ENCODE measurements at places on chromosomes 3 and 15.

DNA sequence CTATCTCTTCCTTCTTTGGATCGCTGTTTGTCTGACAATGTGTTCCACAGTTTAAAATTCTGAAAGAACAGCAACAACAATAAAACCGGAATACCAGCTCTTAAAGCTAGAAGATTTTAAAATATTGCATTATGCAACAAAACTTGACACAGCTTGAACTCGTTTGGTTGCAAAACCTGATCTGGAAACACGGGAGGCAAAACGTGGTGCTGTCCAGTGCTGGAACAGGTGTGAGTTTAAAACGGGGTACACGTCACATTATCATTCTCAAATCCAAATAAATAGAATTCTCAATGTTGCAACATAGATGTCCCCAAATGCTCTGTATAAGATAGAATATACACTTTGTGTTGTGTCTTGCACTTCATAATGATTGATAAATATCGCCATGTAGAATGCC lies 110.9 kb upstream of the LYSMD4 start:
- DNase-seq, result no peak

DNA sequence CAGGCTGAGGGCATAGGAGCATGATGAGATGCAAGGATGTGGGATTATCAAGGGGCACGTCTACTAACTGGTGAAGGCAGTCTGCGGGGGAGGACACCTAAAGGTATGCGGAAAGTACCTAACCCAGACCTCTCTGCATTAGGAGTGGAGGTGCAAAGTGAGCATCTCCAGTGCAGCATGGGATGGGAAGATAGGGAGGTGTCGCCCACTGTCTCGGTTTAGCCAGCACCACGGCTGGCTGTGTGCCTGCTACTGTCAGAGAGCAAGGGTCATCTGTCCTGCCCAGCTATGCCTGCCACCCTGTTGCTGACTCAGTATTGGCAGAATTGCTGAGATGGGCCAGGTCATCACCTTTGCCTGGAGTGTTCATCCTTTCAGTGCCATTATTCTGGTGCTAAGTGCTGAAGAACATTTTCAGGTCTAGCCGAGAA lies 40.1 kb downstream of the OXNAD1 start:
- DNase-seq, result peak; percentile 37

- DNase-seq, result no peak
Measured at GRCh38 chr3:100928638-100929428, 64.4 kb downstream of the ABI3BP start.

DNA sequence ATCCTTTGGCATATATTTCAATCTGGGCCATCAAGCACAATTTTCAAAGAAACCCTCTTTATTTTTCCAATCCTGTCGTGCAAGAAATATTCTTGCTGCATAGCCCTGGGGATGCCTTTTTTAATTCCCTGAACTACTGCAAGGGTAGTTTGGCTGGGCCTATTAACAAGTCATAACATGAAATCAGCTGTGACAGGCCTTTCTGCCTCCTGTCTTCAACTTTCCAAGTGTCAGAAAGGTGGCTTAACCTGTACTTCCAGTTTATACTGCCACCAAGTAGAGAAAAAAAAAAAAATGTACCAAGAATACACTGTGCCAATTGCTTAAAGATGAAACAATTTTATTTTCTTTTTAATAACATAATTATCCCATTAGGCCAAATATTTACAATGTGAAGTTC lies 32.4 kb upstream of the SPPL2A start:
- DNase-seq, result no peak

DNA sequence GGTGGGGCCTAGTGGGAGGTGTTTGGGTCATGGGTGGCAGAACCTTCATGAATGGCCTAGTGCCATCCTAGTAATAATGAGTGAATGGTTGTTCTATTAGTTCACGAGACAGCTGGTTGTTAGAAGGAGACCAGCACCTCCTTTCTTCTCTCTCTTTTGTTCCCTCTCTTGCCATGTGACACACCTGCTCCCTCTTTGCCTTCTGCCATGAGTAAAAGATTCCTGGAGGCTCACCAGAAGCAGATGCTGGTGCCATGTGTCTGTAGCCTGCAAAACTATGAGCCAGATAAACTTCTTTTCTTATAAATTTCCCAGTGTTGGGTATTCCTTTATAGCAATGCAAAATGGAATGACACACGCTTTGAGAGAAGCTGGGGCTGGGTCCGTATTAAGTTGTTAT lies 89.0 kb upstream of the SLC4A7 start:
- DNase-seq, result no peak

DNA sequence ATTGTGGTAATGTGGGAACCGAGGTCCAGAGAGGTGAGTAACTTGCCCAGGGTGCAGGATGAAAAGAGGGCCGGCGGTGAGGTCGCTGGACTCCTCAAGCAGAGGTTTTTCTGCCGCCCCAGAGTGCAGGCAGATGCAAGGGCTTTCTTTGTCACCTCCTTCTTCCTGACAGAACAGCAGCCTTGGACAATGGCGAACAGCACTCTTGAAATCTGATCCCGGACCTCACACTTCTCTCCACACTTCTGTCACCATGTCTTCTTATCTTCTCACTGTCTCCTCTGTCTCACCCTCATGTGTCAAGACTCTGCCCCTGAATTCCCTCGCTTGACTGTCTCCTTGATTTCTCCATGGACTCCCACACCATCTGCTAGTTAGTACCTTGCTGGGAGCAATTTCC lies 15.4 kb upstream of the VPS8 start:
- DNase-seq, result no peak

GRCh38 chr3:152459118-152459515 lies 190.4 kb downstream of the MBNL1 start:
- DNase-seq, result no peak

DNA sequence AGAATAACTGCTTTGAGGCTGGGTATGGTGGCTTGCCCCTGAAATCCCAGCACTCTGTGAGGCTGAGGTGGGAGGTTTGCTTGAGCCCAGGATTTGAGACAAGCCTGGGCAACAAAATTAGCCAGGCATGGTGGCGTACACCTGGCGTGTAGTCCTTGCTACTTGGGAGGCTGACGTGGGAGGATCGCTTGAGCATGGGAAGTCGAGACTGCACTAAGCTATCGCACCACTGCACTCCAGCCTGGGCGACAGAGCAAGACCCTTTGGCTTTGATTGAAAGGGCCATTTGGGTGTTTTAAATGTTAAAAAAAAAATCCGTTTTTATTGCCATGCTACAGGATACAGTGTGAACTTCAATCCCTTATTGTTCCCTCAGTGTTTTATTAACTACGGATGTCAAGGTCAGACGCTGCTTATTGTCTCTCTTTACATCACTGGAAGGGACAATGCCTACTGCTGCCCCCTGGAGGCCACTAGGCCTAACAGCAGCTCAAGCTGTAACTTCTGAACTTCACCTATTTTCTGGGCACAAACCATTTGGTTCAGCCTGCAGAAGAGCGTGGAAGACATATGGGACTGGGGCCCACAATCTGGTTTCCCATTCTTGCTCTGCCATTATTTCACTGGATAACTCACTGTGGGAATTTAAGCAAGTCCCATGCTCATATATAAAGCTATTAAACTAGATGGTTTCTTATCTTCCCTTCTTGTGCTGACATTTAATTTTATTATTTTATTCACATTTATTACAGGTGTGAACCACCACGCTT lies 15.3 kb upstream of the IREB2 start:
- DNase-seq, result peak; percentile 80

- no peak for DNase-seq
Measured at GRCh38 chr3:97872525-97873042, 50.8 kb downstream of the CRYBG3 start.

- no peak for DNase-seq
Measured at GRCh38 chr3:73581134-73581846, 43.5 kb downstream of the PDZRN3 start.

DNA sequence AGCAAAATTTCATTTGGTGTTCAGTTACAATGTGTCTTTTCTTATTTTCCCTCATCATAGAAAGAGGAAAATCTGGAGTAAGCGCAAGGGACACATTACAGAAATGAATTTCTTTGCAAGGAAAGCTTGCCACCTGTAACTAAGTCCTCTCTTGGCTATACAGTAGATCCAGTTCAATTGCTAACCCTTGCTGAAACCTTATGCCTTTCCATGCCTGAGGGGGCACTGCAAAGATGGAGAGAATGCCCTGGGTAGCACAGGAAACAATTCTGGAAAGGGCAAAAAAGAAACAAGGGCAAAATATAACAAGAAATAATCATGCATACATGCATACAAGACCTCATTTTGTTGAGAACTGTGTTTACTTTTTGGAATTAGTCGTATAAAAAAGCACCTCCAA lies 4.3 kb downstream of the CADM2 start:
- no peak for DNase-seq

DNA sequence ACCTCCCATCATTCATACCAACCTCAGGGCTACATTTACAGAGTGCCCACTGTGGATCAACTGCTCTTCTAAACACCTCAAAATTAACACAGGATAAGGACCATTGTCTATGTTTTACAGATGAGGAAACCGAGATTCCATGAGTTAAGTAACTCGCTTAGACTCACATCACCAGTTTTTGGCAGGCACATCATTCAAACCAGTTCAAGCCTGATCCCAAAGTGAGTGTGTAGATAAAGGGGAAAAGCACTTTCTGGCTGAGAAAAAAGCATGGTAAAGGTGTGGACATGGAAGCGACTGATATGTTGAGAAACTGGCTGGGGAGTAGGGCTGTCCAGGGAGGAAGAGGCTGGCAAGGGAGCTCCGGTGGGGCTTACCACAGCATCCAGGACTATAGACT lies 193.7 kb upstream of the RORA start:
- DNase-seq, result no peak

- no peak for DNase-seq
Measured at GRCh38 chr15:89814112-89814742, 425 bp downstream of the ANPEP start.

- no peak for DNase-seq
Measured at GRCh38 chr3:126907557-126907956, 75.4 kb upstream of the PLXNA1 start.

GRCh38 chr15:66394915-66395314 lies 8.2 kb downstream of the MAP2K1 start:
- DNase-seq, result no peak

GRCh38 chr3:32157600-32158264 lies 51.3 kb downstream of the GPD1L start:
- DNase-seq, result no peak

DNA sequence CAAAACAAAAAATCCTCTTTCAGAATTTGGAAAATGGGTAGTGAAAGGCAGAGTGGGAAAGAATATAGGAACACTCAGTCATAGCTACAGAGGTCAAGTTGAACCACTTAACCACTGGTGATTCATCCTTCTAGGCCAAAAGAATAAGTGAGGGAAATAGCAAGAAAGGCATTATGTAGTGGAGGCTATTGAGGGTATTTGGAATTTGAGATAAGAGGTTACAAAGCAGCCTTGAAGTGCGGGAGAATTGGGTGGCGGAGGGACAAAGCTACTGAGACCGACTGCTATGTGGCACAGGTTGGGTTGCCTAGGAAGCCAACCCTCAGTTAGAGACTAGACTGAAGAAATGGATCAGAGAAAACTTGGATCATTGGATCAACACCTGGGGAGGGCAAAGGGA lies 109.5 kb downstream of the SYNPR start:
- DNase-seq, result no peak

DNA sequence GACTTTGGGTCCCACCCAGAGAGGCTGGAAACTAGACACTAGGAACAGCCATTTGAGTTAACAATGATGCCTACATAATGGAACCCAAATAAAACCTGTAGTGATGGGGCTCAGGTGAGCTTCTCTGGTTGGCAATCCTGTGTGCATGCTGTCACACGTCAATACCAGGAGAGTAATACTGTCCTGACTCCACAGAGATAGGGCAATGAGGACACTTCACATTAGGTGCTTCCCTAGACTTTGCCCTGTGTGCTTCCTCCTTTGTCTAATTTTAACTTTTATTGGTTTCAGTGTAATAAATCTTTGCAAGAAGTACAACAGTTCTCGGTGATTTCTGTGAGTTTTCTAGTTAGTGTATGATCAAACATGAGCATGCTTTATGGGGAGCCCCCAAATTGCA lies 281.8 kb upstream of the ARRDC4 start:
- DNase-seq, result no peak

GRCh38 chr15:70308735-70309434 lies 211.2 kb upstream of the TLE3 start:
- DNase-seq, result no peak

DNA sequence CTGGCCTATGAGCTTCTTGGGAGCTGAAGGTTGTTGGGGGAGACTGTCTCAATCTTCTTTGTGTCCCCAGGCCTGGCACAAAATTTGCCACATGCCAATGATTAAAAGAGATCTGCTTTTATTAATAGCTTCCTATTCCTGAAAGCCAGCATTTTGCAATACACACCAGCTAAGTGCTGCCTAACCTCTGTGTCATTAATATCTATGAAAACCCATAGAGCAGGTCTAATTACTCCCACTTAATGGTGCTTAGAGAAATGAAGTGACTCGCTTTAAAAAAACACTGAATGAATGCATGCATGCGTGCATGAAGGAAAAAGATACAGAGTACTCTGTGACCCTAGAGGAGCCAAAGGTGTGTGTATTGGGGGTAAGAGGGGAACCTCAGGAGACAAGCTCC lies 55.0 kb downstream of the SLC6A1 start:
- no peak for DNase-seq

GRCh38 chr3:98986073-98986472 lies 84.6 kb upstream of the DCBLD2 start:
- no peak for DNase-seq

DNA sequence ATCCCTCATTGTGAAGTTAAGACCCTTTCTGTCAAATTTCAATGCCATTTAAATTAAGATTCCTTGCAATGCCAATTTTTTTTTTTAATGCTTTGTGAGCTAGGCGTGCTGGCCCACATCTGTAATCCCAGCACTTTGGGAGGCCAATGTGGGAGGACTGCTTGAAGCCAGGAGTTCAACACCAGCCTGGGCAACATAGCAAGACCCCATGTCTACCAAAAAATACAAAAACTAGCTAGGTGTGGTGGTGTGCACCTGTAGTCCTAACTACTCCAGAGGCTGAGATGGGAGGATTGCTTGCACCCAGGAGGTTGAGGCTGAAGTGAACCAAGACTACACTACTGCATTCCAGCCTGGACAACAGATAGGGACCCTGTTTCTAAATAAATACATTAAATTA lies 5.6 kb upstream of the SH3BP5 start:
- DNase-seq, result no peak

- no peak for DNase-seq
Measured at GRCh38 chr15:91970142-91970541, 116.6 kb downstream of the SLCO3A1 start.
